Sigmoid colon (tissue), 7 donors: ENCODE measurements at places on chromosomes 5 and 9. TPM values are rescaled to one million over a fixed set of nuclear protein-coding genes. Genes with fewer than 3 reads are reported as not detected.
A peak's percentile ranks its signal among the peaks of the same experiment; 100 is the strongest.

GRCh38 chr5:83553000-83553486 lies 81.5 kb downstream of the VCAN start:
- peak; percentile 80 for DNase-seq

GRCh38 chr5:128579639-128580038 lies 41.6 kb upstream of the FBN2 start:
- DNase-seq = no peak

GRCh38 chr9:84804951-84805694 lies 135.6 kb downstream of the NTRK2 start:
- DNase-seq = no peak

DNA sequence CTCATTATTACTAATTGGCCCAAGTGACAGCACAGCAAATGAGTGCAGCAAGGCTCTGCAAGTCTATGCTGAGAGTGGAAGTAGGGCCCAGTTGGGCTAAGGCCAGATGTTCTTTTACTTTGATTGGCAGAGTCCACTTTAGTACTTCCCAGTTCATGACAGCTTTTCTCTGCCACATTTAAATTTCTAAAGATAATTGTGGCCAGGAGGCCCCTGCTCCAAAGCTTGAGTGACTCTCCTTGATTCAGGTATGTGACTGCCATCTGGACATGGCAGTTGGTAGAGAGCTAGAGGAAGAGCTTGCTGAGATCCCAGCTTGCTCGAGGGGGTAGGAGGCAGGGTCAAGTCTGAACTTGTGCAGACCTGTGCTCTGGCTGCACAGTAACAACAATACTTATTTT lies 154.1 kb downstream of the CARTPT start:
- no peak for DNase-seq

GRCh38 chr9:17005056-17005823 lies 129.6 kb upstream of the CNTLN start:
- DNase-seq = peak; percentile 81

DNA sequence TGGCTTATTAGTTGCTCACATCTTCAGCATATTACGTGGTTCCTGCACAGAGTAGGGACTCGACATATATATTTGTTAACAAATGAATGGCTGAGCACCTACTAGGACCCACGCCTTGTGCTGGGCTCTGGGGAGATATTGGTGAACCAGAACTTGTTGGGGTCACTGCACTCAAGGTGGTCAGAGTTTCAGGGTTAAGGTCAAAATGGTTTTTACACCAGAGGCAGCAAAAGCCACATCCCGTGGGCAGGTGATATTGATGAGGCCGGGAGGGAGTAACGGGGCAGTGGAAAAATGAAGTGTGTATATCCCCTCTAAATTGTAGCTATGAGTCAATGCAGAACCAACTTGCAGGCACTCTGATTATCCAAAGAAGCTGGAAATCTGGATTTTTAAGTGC lies 136.5 kb upstream of the KLF4 start:
- no peak for DNase-seq

Gene RORB
- total RNA-seq = 1.1 TPM

- DNase-seq = no peak
These were observed 34.8 kb downstream of the CD180 start for GRCh38 chr5:67161767-67162166.

Gene OR1Q1
- not detected for total RNA-seq

Gene NTNG2
- 0.36 TPM for total RNA-seq

- DNase-seq = no peak
These were observed 3.3 kb downstream of the FBN2 start for GRCh38 chr5:128534726-128535125.

DNA sequence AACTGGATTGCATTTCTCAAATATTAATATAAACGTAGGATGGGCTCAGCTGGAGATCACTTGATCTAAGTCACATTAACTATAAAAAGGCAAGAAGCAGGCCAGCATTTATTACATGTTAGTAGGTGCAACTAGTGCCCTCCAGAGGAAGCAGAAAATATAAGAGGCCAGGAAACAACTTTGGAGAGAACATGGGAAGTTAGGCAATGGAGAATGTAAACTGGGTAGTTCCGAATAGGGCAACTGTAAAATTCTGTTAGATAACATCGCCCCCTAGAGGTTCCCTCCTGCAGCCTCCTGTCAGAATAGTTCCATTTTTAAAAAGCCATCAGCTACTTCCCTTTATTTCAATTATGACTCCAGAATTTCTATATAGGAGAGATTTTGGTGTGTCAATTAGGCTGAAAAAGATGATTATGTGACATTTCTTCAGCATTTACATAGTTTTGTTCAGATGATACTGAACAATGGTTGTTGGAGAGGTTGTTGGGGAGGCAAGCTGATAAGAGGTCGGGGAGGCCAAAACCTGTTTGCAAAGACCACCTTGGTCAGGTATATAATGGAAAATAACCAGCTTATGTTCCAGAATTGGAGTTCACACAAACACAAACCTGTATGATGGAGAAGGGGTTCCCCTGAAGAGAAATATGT lies 22.4 kb downstream of the CCL28 start:
- no peak for DNase-seq

DNA sequence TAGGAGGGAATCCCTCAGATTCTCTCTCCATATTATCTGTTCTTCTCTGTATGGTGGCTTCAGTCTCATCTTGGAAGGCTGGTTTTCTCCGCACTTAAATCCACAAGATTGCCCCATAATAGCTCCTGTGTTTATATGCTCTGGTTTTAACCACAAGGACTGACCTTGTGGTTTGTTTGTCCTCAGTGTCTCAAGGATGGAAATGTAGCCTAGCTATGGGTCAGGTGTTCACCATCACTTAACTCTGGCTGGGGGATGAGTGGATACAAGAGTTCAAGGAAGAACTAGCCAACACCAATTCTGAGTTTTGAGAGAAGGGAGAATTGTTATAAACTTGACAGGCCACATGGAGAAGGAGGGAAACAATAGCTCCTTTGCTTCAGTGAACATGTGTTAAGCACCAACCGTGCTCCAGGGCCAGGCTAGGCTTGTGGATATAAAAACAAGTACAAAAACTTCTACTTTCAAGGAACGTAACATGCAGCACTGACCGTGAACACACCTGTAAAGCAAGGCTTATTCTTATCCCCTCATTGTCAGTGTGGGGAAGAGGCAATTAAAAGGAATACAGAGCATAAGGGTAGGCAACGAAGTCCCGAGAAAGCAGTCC lies 75.6 kb upstream of the VLDLR start:
- no peak for DNase-seq

- no peak for DNase-seq
These were observed 331.4 kb downstream of the FBXL7 start for GRCh38 chr5:15831408-15831807.

DNA sequence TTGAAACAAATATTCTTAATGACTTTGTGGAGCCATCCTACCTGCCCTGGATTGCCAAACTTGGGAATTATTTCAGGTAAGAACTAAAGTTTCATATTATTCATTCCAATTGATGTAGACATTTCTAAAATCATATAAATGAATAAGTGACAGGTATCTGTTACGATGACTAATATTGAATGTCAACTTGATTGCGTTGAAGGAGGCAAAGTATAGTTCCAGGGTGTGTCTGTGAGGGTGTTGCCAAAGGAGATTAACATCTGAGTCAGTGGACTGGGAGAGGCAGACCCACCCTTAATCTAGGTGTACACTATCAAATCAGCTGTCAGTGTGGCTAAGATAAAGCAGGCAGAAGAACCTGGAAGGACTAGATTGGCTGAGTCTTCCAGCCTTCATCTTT lies 1688.4 kb upstream of the CDH9 start:
- DNase-seq = no peak

Gene SH3GL2
- total RNA-seq = 0.71 TPM

Gene PDE8B
- total RNA-seq = 11.3 TPM

Gene NXNL2
- total RNA-seq = not detected

Gene SLC6A7
- not detected for total RNA-seq

DNA sequence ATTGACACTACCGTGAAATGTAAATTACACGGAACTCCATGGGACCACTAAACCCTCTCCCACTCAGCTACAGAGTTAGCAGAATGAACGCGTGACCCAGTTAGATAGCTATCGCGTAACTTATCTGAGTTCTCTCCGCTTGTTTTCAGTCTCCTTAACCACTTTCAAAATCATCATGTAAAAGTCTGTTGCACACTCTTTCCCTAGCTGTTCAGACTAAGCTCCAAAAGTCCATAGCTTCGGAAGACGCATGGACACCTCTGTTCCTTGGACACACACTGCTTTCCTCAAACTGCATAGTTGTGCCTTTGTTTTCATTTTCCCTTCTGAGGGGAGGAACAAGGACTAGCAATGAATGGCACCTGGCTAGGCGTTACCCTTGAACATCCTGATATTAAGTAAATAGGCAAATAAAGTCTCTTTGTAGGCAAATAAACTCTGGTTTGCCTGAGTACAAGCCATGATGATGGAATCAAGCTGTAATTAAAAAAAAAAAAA lies 83.3 kb downstream of the DAPK1 start:
- no peak for DNase-seq

DNA sequence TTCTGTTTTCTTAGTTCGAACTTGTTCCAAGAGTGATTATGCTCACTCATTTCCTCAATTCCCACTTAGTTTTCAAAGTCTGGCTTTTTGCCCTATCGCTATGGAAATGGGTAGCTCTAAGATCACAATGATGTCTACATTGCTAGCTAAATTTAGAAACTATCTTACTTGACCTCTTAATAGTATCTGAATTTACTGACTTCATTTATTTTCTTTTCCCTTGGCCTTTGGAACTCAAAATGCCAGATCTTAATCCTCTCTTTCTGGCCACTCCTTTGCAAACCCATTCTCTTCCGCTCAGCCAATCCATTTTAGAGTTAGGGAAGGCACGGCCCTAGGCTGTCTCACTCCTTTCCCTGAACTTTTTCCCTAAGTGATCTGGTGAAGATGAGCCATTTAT lies 137.0 kb downstream of the FER start:
- no peak for DNase-seq

- DNase-seq = no peak
These were observed 129.8 kb downstream of the GADD45G start for GRCh38 chr9:89734600-89735041.

Gene PPP3R2
- not detected for total RNA-seq

DNA sequence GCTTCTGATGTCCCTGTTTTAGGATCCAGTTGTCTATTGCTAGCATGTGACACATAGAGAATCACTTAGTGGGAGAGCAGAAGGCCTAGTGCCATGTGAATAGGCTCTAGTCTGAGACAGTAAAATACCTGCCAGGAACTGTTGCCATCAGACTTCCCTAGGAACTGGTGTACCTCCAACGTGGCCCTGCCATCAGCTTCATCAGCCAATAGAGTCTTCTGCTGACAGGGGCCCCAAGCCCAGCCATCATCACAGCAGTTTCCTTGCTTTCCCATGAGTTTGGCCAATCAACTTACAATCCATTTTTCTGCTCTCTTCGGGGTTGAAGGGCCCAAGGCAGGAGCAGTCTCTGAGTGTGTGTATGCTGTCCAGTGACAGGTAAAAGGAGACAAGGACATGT lies 128.4 kb upstream of the ADRA1B start:
- DNase-seq = no peak

- no peak for DNase-seq
These were observed 34.1 kb upstream of the MSX2 start for GRCh38 chr5:174690271-174690670.

Gene BTNL8
- total RNA-seq = 0.27 TPM

- no peak for DNase-seq
These were observed 143.3 kb downstream of the SEC61B start for GRCh38 chr9:99365233-99365980.

DNA sequence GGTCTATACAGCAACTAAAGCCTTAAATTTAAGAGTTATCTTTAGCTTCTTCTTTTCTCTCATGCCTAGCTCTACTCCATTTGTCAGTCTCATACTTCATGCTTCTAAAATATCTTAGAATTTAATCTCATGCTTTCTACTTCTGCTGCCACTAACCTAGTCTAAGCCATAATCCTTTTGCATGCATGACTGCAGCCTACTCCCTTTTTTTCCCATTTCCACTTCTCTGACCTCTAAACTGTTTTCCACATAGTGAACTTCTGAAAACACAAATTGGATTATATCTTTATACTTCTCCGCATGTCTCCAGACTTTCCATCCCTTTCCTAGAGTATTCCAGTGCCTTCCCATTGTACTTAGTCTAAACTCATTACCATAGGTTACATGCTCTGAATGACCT lies 193.0 kb downstream of the XRCC4 start:
- no peak for DNase-seq

GRCh38 chr9:3868012-3868411 lies 342.2 kb upstream of the RFX3 start:
- DNase-seq = no peak

DNA sequence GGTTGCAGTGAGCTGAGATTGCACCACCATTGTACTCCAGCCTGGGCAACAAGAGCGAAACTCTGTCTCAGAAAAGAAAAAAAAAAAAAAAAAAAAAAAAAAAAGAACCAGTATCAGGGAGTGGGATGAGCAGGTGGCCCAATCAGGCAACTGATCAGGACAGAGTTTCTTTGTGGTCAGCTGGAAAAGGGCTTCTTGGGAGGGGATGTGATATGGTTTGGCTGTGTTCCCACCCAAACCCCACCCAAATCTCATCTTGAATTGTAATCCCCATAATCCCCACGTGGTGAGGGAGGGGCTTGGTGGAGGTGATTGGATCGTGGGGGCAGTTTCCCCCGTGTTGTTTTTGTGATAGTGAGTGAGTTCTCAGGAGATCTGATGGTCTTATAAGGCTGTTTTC lies 4.7 kb upstream of the GCNT1 start:
- DNase-seq = no peak

- DNase-seq = no peak
These were observed 97.4 kb downstream of the FBXO4 start for GRCh38 chr5:42022383-42022972.

DNA sequence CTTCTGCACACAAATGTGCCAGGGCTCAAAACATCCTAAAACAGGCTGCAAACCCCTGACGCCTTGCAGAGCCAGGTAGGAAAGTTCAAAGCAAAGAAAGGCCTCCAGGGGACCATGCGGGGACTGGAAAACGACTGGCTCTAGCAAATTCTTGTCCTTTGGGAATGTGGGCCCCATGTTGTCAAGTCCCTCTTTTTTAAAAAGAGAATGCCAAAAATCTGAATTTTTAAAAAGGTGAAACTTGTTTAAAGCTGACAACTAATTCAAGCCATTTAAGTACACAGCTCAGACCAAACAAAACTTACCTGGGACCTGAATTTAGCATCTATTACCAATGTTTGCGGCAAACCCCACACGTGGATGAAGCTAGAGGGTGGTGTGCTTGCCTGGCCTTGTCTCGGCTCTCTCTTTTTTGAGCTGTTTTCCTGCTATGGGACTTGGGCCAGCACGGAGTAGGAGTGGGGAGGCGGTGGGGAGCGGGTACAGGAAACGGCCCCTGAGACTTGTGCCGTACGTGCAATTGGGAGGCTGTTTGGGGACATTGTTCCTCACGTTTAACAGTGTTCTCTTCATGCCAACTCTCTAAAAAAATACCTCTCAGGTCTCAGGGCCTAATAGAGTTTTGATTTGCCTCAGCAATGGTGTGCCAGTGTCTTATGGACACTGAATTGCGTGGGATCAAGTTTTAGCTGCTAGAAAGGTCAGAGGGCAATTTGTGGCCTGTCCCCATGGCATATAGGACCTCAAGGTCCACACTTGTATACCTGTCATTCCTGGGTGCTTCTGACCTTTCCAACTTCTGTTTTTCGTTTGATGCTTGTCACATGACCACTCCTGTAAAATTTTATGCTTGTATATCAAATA lies 15.1 kb upstream of the PHF19 start:
- no peak for DNase-seq

Gene PCDH1
- total RNA-seq = 8.6 TPM

- DNase-seq = no peak
These were observed 35.3 kb downstream of the CPEB4 start for GRCh38 chr5:173923218-173924095.
